ENCODE measurements at places on chromosomes 7 and 10.

GRCh38 chr10:36280321-36280741 is 638.2 kb upstream of the FZD8 start:
- peak; percentile 23 for DNase-seq

DNA sequence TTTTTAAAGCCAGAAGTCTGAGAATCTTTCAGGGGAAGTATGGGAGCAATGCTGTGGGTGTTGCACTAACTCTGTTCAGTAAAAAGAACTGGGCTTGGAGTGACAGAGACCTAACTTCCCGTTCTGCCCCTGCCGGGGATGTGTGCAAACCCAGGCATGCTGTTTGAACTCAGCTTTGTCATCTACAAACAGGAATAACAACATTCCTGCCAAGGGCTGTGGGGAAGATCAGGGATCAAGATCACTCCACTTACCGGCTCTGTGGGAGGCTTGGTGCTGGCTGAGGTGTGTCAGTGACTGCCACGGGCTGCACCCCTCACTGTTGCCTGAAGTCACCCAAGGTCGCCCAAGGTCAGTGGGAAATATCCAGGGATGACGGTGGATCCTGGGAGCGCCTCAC is 23.1 kb upstream of the DRGX start:
- no peak for DNase-seq

GRCh38 chr7:1460821-1461645 is 1.8 kb upstream of the MICALL2 start:
- DNase-seq, result peak; percentile 69

- DNase-seq, result no peak
Measured at GRCh38 chr10:13913897-13914296, 327.1 kb downstream of the PRPF18 start.

- DNase-seq, result no peak
Measured at GRCh38 chr10:83332690-83333089, 806.6 kb upstream of the GHITM start.

DNA sequence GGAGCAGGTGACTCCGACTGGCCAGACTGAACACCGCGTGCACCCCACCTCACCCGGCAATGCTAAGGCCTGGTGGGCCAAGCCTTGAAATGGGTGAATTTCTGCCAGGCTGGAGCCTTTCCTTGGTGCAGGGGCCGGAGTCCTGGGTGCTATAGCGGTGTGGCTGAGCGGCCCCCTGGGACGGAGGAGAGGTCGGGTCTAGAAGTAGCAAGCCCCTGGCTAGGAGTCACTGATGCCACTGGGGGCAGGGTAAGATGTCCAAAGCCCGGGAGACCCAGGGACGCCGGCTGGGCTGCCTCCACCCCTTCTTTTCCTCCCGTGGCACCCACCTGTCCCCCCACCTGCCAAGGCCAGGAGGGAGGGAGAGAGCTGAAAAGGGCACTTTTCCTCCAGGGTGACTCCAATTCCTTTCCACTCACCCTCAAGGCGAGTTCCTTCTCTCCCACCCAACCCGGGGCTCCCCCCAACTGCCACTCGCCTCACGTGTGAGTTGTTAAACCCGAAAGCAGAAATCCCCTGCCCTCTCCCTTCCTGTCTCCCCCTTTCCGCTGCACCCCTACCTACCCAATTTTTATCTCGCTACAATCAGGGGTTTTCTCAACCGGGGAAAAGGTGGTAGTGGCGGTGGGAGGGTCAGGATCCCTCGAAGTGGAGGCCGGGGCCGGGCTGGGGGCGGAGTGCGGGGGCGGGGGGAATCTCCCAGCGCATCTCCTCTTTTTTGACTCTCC is 6.0 kb upstream of the GATA3 start:
- DNase-seq, result no peak

Data from GM23248 (cell line).